ENCODE measurements at places on chromosomes 7 and 10.

DNA sequence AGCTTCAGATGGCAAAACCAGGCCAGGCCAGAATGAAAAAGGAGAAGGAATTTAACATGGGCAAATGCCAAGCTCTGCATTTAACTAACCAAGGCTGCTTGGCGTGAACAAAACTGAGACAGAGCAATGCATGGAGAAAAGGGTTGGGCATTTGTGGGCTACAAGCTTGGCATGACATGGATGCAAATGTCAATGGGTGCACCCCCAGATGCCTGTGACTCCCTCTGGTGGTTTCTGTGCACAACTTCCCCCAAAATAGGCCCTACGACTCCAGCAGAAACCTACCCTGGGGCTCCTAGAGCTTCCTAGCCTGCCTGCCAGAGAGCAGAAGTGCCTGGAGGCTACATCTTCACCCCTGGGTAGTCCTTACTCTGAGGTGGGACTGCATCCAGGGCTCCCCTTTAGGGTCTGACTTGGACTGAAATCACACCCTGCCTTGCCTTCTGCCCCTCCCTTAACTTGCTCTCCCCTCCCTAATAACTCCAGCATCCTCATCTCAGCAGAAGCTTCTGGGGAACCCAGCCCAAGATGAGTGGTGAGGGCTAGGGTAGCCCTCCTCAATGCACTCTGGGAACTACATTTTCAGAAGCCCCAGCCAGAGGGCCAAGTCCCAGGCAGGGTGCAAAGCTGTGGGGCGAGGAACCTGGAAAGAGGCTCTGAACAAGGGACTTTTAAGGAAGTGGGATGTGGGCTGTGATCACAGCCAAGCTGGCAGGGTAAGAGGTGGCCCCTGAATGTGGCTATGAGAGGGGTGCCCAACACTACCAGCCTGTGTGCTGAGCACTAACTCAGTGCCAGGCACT lies 11.3 kb downstream of the GPRIN2 start:
- DNase-seq, result no peak

DNA sequence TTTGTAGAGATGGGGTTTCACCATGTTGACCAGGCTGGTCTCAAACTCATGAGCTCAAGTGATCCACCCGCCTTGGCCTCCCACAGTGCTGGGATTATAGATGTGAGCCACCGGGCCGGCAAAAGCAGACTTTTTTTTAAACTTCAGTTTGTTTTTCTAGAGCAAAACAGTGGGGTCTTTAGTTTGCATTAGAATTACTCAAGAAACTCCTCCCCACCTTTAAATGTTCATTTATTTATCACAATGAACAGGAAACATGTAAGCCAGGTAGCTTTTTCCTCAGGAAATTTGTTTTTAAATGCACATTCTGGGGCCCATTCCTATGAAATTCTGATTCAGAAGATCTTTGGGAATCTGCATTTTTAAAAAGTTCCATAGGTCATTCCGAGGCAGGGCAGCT lies 56.0 kb upstream of the JAZF1 start:
- no peak for DNase-seq

DNA sequence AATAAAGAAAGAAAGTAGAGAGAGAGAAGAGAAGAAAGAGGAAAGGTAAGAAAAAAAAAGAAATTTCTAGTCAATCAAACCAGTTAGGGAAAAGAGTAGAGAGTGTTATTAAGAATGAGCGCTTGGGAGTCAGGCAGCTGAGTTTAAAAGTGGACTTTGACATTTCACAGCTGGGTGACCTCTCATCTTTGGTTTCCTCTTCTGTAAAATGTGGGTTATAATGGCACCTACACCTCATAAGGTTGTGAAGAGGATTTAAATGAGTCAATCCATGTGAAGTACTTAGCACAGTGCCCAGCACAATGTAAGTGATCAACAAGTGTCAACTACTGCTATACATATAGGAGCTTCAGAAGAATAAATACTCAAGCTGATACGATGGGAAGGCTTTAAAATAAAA lies 12.2 kb downstream of the HOXA1 start:
- no peak for DNase-seq

DNA sequence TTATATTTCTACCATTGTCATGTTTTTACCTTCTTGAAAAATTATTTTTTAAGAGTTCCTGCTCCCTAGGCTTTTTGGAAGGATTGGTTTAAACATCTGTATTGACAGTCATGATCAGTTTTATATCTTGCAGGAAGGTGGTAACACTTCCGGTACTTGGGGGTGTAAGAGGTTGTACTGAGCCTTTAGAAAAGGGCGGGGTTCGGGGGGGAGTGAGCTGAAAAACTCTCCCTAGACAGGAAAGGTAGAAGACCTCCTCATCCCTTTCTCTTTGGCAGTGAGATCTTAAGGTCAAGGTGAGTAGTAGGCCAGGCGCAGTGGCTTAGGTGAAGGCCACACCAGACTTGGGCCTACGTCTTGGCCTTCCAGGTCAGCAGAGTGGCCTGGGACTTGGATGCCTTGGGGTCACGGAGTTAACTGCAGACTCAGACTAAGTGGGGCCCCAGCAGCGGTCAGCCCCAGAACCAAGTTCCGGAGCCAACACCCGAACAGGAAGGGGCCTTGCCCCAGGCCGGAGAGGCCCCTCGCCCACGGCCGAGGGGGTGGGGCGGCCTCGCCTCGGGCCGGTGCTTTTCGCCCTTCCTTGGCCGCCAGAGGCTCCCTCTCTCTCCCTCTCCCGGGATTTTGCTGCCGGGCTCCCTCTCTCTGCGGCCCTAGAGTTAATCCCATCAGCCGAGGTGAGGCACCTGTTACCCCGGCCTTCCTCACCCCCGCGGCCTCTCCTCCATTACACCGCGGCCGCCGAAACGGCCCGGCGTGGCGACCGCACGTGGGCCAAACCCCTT lies at the start of gene PPP1R9A:
Gene PPP1R9A, plus strand, starts transcription at position 569 of the 785 bp plus-strand sequence. CDS start 2,520 bp downstream, outside the sequence.
- peak; percentile 9 for DNase-seq

- no peak for DNase-seq
Measured at GRCh38 chr7:126791306-126791705, 461.4 kb downstream of the GRM8 start.

Measured in GM10248 (cell line).